ENCODE measurements at places on chromosomes 16 and 17. TPM values are rescaled to one million over a fixed set of nuclear protein-coding genes. Genes with fewer than 3 reads are reported as not detected.

PDE6G gene
- 1.9 TPM for total RNA-seq

HOXB1 gene
- total RNA-seq = not detected

ABCC11 gene
- total RNA-seq = 0.22 TPM

TAF1C gene
- total RNA-seq = 30.2 TPM

LGALS9B gene
- not detected for total RNA-seq
